ENCODE measurements at places on chromosomes 16 and 17. TPM values are rescaled to one million over a fixed set of nuclear protein-coding genes. Genes with fewer than 3 reads are reported as not detected.

The USP31 gene
- 1.6 TPM for total RNA-seq

The TERB1 gene
- total RNA-seq: not detected

The C17orf50 gene
- 0.27 TPM for total RNA-seq

The KREMEN2 gene
- under 0.01 TPM for total RNA-seq

The CA4 gene
- under 0.01 TPM for total RNA-seq

The NPB gene
- total RNA-seq: 0.54 TPM
